Calu3 (cell line): ENCODE measurements at places on chromosomes 1 and 21. TPM values are rescaled to one million over a fixed set of nuclear protein-coding genes. Genes with fewer than 3 reads are reported as not detected.

The TCEANC2 gene
- 5.9 and 8.4 TPM in 2 replicates for total RNA-seq

DNA sequence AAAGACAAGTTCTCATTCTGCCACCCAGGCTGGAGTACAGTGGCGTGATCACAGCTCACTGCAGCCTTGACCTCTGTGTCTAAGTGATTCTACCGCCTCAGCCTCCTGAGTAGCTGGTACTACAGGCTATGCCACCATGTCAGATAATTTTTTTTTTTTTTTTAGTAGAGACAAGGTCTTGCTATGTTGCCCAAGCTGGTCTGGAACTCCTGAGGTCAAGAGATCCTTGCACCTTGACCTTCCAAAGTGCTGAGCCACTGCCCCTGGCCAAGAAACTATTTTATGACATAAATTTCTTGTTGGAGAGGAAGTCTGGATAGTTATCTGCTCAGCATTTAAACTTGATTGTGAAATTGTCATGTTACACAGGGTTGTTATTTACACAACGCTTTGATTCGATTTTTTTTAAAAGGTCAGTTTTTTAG is 2.1 kb downstream of the SCCPDH start:
- H3K4me1 ChIP-seq = peaks cover 45% of the 10 kb centered on the region
- H3K4me3 ChIP-seq = no peak overlapping the region
- no peaks in the 10 kb centered on the region for H3K27me3 ChIP-seq
- no peak overlapping the region for H3K27ac ChIP-seq
- no peak for DNase-seq

The ST6GALNAC5 gene
- total RNA-seq = 1.3 and 2.0 TPM in 2 replicates

The DDOST gene
- 266 and 278 TPM in 2 replicates for total RNA-seq

GRCh38 chr1:234454926-234455325 is 24.1 kb downstream of the TARBP1 start:
- H3K4me3 ChIP-seq = no peak overlapping the region
- peaks cover 16% of the 10 kb centered on the region for H3K36me3 ChIP-seq
- H3K4me1 ChIP-seq = no peaks in the 10 kb centered on the region
- no peaks in the 10 kb centered on the region for H3K27me3 ChIP-seq

The ERICH3 gene
- 0.15 and 0.35 TPM in 2 replicates for total RNA-seq

GRCh38 chr1:41286992-41287391 is 44.9 kb upstream of the SCMH1 start:
- no peak overlapping the region for H3K4me3 ChIP-seq
- no peak for DNase-seq
- H3K36me3 ChIP-seq = no peaks in the 10 kb centered on the region
- no peaks in the 10 kb centered on the region for H3K4me1 ChIP-seq

- H3K27ac ChIP-seq = no peak overlapping the region
- H3K4me3 ChIP-seq = no peak overlapping the region
- no peaks in the 10 kb centered on the region for H3K36me3 ChIP-seq
- DNase-seq = no peak
Observed at GRCh38 chr1:72375226-72375625, 92.9 kb upstream of the NEGR1 start.
